ENCODE measurements at places on chromosomes 4 and X.
A peak's percentile ranks its signal among the peaks of the same experiment; 100 is the strongest.

- DNase-seq = no peak
Observed at GRCh38 chrX:95427389-95427788, 1257.3 kb upstream of the DIAPH2 start.

DNA sequence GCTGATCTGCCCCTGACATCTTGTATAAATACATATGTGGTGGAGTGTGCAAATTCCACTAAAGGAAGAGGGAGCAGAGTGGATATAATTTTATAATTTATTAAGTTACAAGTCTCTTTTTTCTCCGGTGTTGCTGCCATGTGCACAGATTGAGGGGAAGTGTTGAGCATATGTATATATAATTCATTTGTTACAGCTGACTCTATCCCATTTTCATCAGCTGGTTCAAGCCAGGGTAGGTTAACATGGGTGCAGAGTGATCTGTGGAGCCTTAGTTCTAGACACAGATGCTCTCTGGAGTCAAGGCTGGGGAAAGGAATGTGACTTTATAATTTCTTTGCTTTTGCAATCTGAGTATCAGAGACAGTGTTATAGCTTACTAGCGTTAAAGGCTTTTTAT lies 103.5 kb downstream of the WWC2 start:
- no peak for DNase-seq

DNA sequence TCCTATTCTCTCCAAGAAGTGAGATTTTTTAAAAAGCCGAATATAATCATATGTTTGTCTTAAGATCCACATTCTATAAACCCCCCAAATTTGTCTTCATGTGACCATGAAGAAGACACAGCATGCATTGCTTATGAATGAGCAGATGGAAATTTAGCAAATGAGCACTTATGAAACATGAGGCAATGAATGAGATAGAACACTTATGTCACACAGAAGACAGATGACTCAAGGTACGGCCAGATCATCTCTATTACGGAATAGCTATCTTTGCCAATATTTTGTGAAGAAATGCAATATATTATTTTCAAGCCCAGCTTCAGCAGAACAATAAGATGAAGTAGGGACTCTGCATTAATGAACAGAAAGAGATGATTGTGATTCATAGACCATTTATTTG lies 21.4 kb downstream of the PHEX start:
- no peak for DNase-seq

- no peak for DNase-seq
Observed at GRCh38 chr4:157929486-157929885, 243.3 kb downstream of the GASK1B start.

GRCh38 chr4:87848622-87849351 lies 16.0 kb downstream of the MEPE start:
- DNase-seq = peak; percentile 65
